ENCODE measurements at places on chromosomes 7 and 10.

DNA sequence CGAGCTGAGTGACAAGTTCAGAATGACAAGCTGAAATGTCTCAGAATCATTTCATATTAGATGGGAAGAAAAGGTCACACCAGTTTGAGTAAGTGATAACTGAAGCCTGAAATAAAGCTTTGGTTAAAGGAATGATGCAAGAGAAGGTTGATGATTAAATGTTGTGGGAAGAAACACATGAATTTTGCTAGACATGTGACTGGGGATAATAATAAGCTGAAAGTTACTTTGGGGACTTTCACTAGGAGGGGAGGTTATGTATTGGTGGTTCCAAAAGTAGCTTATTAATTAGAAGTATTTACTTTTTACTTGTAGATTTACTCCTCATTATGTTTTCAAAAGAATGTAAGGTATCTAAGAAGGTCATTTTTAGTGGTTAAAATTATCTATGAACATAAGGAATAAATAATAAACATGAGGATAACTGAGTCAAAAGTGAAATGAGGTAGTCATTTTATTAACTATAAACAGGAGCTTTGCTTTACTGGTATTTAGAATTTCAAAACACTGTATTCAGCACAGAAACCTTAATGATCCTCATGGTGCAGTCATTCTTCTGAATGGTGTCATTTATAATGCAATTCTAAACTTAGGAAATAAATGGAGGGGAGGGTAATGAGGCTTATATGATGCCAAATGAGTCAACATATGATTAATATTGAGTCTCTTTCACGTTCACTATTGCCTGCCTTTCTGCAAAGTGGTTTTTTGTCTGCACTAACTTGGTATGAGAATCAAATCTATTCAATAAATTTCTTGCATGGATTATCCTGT lies 63.7 kb downstream of the PRKG1 start:
- no peak for DNase-seq

DNA sequence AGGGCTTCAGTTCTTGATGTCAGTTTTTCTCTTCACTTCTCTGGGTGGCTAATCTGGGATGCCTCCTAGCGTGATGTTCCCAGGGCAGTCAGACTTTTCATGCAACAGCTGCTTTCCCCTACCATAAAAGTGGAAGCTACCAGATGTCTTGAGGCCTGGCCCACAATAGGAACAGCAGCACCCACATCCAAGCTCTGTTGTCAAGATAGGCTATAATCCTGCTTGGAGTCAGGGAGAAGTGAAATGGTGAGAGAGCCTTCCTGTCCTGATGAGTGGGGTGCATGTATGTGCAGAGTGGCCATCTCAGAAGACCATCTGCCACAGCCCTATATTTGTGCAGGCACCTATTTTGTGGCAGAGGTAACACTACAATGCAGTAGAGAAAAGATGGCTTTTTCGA lies 108.0 kb downstream of the HTR5A start:
- DNase-seq = no peak

- DNase-seq = no peak
These were observed 29.0 kb upstream of the GNA12 start for GRCh38 chr7:2873146-2873545.

- peak; percentile 35 for DNase-seq
These were observed 27.2 kb downstream of the IKZF1 start for GRCh38 chr7:50331564-50332208.

DNA sequence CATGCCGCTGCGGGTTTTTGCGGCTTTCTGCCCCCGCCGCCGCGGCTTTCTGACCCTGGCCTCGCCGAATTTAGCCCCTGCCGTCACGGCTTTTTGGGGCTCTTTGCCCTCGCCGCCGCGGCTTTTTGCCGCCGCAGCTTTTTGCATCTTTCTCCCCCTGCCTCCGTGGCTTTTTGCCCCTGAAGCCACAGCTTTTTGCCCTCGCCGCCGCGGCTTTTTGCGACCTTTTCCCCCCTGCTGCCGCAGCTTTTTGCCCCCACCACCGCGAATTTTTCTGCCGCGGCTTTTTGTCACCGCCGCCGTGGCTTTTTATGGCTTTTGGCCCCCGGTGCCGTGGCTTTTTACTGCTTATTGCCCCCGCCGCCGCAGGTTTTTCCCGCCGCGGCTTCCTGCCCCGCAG lies 636.5 kb downstream of the ZNF716 start:
- no peak for DNase-seq

DNA sequence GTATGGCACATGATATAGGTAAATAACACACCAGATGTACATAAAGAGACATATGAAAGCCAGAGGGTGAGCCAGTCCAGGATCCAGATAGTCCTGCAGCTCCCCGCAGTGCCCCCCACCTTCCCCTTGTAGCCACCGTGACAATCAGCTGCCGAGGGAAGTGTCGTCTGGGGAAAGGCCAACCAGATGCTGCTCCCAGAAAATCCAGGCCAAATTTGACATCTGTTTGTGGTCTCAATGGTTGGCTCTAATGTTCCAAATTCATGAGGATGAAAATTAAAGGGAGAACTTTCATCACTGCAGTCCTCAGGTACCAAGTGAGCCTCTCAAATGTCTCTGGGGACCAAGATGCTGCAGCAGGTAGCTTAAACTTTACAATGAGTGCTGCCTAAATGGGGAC lies 210.3 kb downstream of the PTEN start:
- DNase-seq = no peak

- no peak for DNase-seq
These were observed 15.4 kb downstream of the ZNF316 start for GRCh38 chr7:6652446-6653011.

DNA sequence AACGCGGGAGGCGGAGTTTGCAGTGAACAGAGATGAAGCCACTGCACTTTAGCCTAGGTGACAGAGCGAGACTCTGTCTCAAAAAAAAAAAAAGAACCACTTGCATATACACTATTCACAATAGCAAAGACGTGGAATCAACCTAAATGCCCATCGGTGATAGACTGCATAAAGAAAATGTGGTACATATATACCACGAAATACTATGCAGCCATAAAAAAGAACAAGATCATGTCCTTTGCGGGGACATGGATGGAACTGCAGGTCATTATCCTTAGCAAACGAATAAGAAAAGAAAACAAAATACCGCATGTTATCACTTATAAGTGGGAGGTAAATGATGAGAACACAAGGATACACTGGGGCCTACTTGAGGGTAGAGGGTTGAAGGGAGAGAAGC lies 39.5 kb downstream of the EGFR start:
- no peak for DNase-seq

- DNase-seq = no peak
These were observed 1.5 kb upstream of the LAMB1 start for GRCh38 chr7:108004220-108005142.

DNA sequence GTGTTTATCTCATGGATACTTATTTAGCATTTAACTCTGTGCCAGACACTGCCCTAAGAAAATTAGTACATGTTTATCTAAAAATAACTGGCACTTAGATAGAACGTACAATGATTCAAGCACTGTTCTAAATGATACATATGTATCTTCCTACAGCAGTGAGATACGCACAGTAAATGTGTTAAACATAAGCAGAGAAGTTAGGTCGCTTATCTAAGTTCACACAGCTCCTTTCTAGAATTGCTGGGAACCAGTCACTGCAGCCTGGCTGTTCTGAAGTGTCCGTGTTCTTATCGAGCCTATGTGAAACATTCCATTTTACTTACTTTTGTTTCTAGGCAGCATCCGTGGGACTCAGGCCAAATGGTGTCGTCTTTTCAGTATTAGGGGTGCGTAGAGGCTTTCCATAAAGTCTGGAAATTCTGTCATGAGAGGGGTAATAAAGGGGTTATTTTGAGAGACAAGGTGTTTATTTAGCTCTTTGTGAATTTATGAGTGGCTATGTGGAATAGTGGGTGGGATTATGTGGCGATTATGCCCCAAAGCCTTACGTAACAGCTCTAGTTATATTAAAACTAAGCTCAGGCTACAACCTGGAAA lies 186.9 kb downstream of the SND1 start:
- DNase-seq = no peak

DNA sequence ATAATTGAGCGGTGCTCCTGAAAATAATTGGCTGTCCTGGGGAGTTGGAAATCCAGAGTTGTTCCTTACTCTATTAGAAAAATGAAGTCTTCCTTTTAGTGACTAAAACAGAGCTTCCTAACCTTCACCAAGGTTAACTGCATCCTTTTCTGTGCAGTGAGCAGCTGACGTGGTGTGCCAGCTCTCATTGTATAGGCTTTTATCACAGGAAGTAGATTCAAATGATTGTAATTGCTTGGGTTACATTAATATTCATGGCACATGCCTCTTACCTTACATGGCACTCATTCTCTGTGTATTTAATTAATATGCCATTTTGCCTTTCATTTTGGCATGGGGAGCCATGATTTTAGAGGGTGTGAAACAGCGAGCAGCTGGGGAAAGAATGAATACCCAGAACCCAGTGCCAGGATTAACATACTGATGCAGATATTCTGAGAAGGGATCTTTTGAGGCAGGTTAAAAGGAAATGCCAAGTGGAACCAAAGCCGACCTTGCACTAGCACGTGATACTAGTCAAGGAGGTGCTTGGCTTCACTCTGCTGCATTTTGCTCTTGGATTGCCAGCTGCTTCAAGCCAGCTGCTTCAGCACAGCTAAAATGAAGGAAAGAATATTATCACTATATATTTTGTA lies 115.3 kb downstream of the ST7 start:
- no peak for DNase-seq

GRCh38 chr10:64586934-64587503 lies 1065.8 kb downstream of the REEP3 start:
- no peak for DNase-seq

DNA sequence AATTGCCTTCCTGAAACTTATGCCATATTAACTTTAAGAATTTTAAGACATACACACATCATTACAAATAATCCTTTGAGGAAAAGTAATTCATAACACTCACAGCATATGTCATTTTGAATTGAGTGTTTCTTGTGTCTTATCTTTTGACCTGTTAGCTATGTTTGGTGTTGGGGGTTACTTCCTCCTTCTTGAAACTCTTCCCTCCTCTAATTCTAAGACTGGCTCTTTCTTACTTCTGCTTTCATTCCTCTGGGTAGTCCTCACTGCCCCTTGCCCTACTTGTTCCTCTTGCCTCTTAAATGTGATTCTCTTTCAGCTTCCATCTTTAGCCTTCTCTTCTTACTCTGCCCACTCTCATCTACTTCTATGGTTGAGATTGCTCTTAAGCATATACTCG lies 28.3 kb upstream of the PIP4K2A start:
- no peak for DNase-seq

- no peak for DNase-seq
These were observed 14.1 kb downstream of the ZWINT start for GRCh38 chr10:56346845-56347415.

- no peak for DNase-seq
These were observed 94.7 kb downstream of the ARHGAP22 start for GRCh38 chr10:48509974-48510692.

DNA sequence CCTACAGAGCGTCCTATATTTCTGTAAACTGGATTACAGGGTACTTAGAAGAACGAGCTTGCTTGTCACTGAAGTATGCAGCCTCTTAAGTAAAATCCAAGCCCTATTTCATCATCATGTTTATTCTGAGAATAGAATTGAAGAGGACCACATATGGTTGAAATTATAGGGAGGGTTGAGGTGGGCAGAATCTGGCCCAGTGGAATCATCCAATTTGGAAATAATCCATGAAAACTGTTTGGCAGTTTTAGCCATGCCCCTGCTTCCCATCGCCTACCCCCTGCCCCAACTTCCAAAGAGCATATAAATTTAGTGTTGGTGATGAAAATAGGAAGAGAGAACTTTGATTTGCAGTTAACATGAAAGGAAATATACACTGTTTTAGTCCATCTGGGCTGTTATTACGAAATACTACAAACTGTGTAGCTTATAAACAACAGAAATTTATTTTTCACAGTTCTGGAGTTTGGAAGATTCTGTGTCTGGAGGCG lies 150.4 kb downstream of the PRKG1 start:
- DNase-seq = no peak

GRCh38 chr10:76433161-76434005 lies 1002.0 kb downstream of the LRMDA start:
- no peak for DNase-seq

DNA sequence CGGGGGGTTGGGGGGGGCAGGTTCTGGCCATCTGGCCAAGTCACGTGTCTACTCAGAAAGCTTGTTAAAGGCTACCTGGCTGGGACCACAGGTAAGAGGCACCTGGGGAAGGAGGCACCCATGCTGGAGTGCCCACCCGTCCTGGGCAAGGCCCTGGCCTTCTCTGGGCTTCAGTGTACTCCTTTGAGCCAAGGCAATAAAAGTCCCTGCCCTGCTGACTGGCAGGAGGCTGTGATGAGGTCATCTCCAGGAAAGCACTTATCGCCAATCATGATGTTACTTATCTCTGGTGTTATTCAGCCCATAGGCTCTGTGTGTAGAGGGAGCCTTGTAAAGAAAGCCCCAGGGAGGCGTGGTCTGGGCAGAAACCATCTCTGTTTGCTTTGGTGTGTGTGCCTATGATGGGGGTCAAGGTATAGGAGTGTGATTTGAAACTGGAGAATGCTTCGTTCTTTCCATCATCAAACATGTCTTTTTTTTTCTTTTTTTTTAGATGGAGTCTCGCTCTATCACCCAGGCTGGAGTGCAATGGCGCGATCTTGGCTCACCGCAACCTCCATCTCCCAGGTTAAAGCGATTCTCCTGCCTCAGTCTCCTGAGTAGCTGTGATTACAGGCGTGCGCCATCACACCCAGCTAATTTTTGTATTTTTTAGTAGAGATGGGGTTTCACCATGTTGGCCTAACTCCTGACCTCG lies 2.5 kb upstream of the CLDN4 start:
- no peak for DNase-seq

DNA sequence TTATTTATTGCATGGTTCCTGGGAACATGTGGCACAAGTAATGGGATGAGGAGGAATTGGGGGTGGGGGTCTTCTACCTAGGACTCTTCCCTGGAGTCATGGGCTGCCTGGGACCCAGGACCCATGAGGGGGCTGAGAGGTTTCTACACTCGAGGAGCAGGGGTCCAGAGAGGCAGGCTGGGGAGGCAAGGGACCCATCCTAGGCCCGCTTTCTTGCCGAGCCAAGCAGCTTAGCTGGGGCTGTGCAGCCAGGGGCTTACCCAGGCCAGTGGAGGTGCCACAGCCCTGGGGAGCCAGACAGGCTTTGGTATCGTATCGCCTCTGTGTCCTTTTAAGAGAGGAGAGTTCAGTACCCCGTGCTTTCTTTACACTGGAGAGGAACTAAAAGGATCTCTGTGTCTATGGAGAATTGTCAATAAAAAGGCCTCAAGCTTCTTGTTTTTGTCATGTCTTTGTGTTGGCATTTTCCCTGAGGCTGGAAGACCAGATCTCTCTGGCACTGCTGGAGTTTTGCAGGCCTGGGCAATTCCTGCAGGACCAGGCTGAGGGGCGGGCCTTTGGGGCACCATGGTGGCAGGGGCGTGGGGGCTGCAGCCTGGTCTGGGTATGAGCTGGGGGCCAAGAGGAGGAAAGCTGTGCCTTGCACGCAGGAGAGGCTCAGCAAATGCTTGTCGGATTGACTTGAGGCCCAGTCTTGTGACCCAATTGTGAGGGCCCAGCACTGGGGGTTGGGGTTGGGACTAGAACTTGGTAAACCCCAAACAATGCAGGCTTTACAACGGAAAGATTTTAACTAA lies 11.1 kb downstream of the SFRP5 start:
- DNase-seq = no peak

- peak; percentile 24 for DNase-seq
These were observed 3.6 kb downstream of the DUSP5 start for GRCh38 chr10:110501142-110501937.
